ENCODE measurements at places on chromosomes 3 and 15.
A peak's percentile ranks its signal among the peaks of the same experiment; 100 is the strongest.

GRCh38 chr3:28575100-28575745, 226.6 kb upstream of the AZI2 start:
- peak; percentile 17 for DNase-seq

DNA sequence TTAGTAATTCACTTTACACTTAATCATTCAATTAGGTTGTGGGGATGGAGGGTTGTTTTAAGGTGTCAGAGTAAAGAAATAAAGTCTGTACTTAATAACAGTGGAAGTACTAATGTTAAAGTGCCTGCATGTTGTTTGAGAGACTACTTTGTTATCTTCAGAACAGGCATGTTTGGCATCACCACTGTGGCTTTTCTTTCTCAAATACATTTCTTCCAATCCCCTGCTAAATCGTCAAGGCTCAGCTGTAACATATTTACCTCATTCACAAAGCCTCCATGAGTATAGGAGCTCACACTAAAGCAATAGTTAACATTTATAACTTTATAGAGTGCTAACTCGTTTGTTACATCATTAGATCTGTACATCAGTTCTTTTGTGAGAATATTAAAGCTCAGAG, 2.6 kb downstream of the TIMMDC1 start:
- no peak for DNase-seq

GRCh38 chr15:53982071-53982680, 3.9 kb downstream of the UNC13C start:
- no peak for DNase-seq

- no peak for DNase-seq
These were observed 129.2 kb downstream of the FAM43A start for GRCh38 chr3:194814878-194815357.

DNA sequence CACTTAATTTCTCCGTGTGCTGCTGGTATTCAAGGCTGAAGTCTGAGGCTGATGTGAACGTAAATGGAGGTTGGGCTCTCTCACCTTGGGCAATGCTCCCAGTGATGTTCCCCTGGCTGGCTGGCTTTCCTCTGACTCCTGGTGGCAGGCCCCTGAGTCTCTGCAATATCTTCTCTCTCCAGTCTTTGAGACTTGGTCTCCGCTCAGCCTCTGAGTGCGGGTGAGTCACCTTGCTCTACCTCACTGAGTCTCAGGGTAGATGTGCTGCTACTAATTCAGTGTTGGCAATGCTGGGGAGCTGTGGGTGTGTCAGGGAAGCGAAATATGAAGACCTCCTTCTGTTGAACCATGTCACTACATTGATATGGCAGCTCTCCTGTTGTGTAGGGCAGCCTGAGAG, 31.3 kb upstream of the TRIM59 start:
- DNase-seq: no peak

DNA sequence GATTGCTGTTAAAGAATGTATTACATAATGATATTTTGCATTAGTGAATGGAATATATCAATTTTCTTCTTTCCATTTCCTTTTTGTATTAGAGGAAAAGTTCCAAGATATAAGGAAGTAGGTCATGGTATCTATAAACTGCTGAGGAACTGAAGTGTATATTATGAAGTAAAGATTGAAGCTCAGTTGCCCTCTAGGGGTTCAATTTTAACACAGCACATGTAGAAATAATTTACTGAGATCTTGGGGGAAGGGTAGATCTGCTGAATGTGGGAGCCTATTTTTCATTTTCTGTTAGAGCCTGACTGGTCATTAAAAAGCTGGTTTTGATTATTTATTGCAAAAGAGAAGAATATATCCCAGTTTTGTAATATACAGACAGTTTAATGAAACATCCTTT, 45.2 kb downstream of the CMC1 start:
- no peak for DNase-seq

- DNase-seq: no peak
These were observed 116.0 kb downstream of the TBC1D5 start for GRCh38 chr3:17626395-17626794.

DNA sequence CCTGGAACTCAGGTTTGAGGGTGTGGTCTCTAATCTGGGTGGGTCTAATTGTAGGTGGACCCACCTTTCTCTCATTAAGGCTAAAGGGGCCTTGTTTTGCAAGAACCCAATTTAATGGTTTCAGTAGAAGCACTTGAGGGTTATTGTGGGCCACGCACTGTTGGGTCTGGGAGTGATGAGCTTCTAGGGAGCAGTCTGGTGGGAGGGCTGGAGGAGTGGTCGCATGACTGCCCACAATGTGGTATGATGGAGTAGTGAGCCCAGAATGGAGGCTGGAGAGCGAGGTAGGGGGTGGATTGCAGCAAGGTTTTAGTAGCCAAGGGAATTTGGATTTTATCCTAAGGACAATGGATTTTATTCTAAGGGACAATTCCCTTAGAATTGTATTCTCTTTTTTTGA, 2.7 kb downstream of the TATDN2 start:
- DNase-seq: no peak

DNA sequence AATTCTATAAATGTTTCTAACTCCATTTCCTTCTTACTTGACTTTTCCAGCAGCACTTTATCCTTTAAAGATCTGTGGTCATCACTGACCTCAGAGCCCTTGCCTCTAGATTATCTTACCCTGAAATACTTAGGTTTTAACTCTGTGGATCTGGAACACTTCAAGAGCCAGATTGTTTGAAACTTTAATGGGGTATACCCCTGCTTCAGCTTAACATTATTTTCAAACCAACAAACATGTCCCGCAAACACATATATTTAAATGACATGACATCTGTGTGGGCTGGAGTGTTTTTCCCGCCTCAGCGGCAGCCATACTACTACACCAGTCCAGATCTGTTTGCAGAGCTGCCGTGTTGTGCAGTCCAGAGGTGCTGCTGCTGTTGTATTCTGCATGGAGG, 252.0 kb upstream of the TPM1 start:
- DNase-seq: no peak

GRCh38 chr3:186787642-186788481, 4.5 kb downstream of the EIF4A2 start:
- DNase-seq: no peak

DNA sequence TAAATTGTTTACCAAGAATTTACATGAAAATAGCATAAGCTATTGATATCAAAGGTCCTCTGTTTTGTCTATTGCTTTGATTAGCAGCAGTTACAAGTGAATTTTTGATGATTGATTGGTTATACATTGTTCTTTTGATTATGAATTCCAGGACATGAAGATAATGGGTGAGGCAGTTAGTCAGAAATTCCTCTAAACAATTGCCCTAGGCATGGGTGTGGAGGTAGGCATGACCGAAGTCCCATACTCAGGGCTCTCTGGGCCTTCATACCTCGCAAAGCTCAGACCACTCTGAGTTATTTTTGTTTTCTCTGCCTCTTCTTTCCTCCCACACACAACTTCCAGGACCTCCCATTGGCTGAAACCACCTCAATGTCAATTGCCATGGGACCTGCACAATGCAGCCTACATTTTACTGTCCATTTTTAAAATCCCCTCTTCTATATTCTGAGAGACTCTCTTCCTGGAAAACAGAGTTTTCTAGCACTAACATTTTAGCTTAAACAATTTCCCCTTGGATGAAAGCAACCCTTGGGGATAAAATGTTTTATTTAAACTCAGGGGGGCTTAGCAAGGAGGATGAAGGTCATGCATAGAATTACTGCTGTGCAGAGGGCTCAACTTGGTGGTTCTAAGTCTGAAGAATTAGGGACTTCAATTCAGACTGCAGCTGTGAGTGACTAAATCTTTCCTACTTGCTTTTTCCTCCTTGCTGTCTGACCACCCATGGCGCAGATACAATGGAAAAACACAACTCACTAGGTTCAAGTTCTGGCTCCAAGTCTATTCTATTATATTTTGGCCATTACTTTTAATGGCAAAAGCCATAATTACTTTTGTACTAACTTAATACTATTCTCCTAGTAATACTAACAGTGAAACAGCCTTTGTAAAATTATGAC, 594.8 kb downstream of the NTRK3 start:
- no peak for DNase-seq

GRCh38 chr15:36658898-36659639, 79.6 kb downstream of the CDIN1 start:
- DNase-seq: no peak

Measured in posterior cingulate gyrus (tissue), 11 donors.